ENCODE measurements at places on chromosomes 3 and 15.

DNA sequence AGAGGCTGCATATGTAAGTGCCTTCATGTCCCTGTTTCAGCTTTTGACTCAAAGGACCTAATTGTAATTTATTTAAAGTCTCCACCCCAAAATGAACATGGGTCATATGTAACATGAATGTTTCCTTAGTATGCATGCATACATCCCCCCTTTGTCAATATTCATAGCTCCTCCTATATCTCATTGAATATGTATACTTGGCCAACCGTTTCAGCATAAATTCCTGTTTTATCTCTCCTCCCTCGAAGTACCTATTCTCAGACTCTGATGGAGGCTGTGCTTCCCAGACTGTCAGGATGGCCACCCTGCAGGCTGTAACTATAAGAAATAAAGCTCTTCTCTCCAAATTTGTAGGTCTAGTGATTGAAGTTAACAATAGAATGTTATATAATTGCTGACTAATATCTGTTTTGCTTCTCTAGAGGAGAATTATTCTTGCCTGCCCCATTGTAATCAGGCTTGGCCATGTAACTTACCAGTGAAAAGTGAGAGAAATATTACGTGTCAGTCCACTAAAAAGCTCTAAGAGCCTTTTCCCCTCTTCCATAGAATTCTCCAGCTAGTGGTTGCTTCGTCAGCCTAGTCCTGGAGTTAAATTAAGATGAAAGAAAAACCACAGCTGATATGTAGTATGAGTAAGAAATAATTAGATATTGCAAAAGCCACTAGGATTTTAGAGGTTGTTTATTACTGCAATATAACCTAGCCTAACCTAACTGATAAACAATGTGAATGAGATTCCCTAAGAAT is 245.1 kb downstream of the ZNF385D start:
- no peak for DNase-seq

GRCh38 chr3:14142567-14143270 is 17.9 kb downstream of the TMEM43 start:
- DNase-seq = peak; percentile 49

DNA sequence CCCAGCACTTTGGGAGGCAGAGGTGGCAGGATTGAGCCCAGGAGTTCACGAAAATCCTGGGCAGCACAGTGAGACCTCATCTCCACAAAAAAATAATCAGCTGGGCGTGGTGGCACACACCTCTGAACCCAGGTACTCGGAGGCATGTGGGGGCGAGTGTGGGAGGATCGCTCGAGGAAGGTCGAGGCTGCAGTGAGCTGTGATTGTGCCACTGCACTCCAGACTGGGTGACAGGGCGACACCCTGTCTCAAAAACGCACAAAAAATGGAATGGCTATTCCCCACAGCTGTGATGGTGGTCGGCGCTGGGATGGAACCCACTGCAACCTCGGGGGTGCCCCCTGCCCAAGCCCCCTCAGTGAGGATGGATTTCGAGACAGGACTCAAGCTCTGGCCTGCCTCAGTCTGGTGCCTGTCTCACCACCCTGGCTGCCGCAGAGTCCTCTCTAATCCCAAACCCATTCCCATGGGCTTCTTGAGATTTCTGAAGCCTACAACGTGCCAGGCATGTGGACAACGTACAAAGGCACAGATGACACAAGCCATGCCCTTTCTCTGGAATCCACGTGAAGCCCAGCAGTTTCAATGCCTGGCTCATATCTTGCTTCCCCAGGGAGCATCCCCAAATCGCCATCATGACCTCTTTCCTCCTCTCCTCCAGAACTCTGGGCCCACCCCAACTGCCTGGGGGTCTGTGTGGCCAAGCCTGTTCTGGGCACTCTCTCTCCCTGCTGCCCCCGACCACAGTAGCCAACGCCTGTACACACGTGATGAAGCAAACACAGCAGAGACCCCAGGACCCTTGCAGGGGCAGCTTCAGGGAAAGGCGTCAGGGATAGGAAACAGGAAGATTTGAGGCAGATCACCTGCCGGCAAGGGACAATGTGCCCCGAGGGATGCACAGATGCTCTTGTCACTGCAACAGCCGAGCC is 32.4 kb downstream of the ADAMTS17 start:
- no peak for DNase-seq

GRCh38 chr15:29087521-29088285 is 181.9 kb downstream of the NSMCE3 start:
- DNase-seq = no peak

DNA sequence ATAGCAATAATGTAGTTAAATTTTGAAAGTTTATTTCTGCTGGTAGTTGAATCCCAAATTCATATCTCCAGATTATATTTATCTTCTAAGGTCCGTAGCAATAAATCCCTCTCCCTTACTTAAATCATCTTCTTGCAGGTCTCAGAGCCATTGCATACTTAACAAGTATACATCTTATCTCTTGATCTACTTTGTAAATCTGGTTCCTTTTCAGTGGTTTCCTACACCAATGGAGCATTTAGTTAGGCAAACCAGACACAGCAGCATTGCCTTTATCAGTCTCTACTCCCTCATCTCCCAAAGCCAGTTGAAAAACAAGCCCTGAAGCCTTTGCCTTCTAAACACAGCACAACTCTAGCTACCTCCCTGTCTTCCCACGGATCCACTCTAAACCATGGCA is 440.9 kb downstream of the CNTN6 start:
- DNase-seq = no peak

DNA sequence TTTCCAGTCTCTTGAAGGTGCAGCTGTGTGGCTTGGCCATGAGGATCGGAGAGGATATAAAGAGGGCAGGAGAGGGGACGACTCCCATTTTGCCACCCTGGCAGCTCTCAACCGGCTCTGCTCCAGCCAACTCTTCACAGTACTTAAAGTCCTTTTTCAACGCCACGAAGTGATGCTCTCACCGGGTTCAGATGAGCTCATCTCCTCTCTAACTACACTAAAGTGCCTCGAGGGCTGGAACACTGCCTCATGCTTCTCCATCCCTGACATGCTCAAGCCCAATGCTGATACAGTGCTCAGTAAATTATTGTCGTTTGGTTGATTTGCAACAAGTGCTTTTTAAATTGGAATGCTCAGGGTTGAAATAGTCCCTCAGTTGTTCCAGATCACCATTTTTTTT is 97.8 kb downstream of the GTPBP8 start:
- DNase-seq = no peak

- DNase-seq = no peak
Observed at GRCh38 chr3:155076888-155077287, 3.2 kb upstream of the MME start.

- no peak for DNase-seq
Observed at GRCh38 chr15:70516408-70517193, 246.8 kb downstream of the UACA start.

- no peak for DNase-seq
Observed at GRCh38 chr15:77864211-77865105, 213.1 kb downstream of the TBC1D2B start.

- DNase-seq = no peak
Observed at GRCh38 chr3:11602239-11602840, 41.4 kb downstream of the VGLL4 start.

DNA sequence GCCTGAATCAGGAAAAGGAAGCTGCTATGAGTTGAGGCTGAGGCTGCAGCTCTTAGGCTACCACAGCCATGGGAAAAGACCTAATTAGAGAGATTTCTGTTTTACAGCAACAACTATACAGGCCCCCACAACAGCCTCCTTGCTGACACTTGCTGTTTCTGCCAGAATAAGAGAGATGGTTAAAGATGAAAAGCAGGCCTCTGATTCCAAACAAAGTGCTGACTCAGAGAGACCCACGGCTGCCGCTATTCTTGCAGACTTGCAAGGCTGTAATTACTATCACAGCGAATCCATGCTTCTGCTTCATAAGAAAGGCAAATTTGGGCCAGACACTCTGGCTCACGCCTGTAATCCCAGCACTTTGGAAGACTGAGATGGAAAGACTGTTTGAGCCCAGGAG is 41.8 kb downstream of the MCF2L2 start:
- DNase-seq = no peak

DNA sequence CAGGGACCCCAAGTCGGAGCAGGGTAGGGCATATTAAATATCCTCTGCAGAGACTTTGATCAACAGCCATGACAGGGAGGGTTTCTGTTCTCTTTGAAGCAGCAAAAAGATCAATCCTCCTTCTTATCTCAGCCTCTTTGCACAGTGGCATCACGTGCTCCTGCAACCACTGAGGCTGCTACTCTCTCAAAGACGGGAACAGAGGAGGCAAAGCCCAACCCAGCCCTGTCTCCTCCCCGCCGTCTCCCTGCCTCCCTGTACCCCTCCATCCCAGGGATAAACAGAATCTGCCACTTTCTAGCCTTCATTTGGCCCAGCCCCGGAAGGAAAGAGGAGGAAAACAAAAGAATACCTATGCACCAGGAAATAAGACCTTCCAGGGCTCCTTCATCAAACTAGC is 7.5 kb upstream of the TBC1D21 start:
- DNase-seq = no peak

- no peak for DNase-seq
Observed at GRCh38 chr3:197309528-197310361, 11.3 kb upstream of the DLG1 start.

DNA sequence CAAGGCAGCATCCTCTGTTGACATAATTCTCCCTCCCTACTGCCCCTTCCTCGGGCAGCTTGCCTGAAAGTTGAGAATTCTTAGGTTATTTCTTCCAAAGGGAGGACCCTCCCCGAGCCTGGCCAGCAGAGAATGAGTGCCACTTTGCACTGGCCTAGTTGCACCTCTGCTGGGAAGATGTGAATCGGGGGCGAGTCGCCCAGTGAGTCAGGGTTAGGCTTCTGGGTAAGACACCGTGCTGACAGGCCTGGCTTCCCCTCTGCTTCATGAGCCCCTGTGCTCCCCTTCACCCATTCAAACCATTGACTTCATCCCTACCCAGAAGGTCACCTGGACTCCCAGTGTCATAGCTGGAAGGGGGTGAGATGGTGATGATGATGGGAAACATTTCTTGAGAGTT is 82.3 kb downstream of the AAGAB start:
- no peak for DNase-seq

DNA sequence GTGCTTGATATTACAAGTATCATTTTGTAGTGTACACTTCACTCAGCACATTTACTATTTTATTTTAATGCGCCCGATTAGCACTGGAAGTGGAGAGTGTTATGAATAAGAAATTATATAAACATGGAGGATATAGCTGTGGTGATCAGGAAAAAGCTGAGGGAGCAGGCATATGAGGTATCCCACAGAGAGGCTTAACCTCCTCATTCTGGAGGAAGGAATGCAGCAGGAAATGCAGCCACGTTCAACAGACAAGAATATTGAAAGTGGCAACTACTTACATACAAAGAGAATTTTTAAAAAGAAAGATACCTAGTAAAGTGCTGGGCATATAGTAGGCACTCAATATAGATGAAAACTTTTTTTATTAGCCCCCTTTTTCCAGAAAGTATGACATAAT is 166.0 kb upstream of the SATB1 start:
- DNase-seq = no peak

DNA sequence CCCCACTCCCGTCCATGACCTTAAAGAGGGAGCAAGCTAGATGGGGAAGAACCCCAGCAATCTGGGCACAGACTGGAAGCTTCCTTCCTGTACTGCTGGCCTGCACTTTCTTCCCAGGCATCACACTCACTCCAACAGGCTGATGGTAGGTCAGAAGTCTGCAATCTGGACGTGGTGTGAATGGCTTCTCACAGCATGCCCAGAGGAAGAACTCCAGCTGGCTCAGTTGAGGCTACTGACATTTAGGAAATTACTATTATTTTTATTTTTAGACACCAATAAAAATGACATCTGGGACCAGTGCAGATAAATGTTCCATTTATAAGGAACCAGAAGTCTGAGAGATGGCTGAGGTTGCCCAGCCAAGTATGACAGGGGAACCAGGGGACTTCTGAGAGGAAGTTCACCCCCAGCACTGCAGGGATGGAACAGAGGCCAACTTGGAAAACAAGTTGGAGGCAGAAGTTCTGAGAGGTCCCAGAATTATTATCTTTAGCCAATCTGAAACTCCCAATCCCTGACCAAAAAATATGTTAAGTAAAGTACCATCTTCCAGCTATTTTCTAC is 163.8 kb upstream of the CTNNB1 start:
- DNase-seq = no peak

GRCh38 chr15:98583771-98584430 is 64.4 kb upstream of the IGF1R start:
- no peak for DNase-seq

- no peak for DNase-seq
Observed at GRCh38 chr15:78637776-78638435, 3.1 kb downstream of the CHRNB4 start.

- DNase-seq = peak; percentile 77
Observed at GRCh38 chr3:45938864-45939263, 4.4 kb upstream of the CXCR6 start.

DNA sequence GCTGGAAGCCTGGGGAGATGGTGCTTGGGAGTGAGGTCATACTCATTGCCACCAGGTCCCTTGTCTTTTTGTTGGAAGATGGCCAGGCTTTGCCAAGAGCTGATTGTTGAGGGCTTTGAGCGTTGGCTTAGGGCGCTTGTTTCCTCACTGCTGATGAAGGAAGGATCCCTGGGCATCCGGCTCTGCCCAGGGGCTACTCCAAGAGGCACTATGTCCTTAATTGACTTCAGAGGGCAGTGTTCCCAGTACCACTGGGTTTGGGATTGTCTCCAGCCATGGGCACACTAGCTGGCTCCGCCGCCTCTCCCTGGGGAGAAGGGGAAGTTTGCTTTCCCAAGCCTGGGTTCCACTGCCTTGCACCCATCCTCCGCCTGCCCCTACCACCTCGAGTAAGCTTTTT is 57.2 kb upstream of the RGMA start:
- no peak for DNase-seq

DNA sequence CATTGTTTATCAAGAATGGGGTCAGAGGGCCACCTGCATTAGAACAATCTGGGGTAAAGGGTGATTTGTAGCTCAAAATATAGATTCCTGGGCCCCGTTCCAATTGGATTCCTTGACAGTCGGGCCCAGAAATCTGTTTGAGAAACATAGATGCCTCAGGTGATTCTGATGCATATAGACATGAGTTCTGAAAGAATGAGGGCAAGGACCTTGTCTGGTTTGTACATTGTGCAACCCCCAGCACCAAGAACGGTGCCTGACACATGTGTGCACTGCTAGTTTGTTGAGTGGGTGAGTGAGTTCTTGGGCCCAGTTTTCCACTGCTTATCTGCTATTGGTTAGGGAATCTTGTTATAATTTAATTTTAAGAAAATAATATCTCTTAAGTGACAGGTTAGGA is 16.6 kb downstream of the CRYBG3 start:
- DNase-seq = no peak

DNA sequence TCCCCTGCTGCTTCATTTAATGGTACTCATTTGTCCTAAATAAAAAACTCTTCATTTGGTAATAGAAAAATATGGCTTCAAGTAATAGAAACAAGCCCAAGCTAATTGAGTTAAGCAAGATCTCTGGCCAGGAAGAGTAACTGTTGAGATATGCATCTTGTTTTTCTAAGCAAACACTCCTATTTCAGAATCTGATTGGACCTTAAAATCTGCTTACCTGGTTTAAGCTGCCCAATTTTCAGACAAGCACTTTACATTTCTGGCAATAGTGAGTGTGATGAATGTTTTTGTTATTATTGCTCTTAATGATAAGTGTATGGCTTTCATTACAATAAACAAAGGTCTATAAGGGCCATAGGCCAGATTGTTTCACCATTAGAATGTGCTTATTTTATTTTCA is 86.2 kb downstream of the CMSS1 start:
- DNase-seq = no peak

Data from T-helper 17 cell (primary cell).